Stimulated activated CD4-positive, alpha-beta T cell treated with anti-CD3 and anti-CD28 coated beads, Interleukin-15, amount 100 ng/mL, for 1 hour (primary cell): ENCODE measurements at places on chromosomes 1 and 21.

- DNase-seq: no peak
These were observed 50.3 kb downstream of the NUP210L start for GRCh38 chr1:154104433-154105082.

DNA sequence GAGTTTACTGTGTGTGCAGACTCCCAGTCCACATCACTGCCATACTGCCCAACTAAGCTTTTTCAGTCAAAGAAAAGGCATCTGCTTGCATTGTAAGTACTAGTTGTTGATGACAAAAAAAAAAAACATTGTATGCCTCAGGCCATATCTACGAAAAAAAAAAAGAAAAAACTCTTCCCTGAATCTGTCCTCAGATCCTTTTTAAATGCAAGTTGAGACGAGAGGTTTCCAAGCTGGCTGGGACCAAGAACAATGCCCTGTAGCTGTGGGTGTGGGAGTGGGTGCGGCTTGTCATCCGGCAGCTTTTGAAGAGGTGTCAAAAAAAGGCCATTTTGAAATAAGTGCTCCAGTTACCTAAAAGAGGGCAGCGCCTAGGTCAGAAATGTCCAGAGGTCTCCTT lies 29.2 kb upstream of the HHAT start:
- no peak for DNase-seq

- DNase-seq: no peak
These were observed 3.3 kb upstream of the NECTIN4 start for GRCh38 chr1:161092621-161093028.

DNA sequence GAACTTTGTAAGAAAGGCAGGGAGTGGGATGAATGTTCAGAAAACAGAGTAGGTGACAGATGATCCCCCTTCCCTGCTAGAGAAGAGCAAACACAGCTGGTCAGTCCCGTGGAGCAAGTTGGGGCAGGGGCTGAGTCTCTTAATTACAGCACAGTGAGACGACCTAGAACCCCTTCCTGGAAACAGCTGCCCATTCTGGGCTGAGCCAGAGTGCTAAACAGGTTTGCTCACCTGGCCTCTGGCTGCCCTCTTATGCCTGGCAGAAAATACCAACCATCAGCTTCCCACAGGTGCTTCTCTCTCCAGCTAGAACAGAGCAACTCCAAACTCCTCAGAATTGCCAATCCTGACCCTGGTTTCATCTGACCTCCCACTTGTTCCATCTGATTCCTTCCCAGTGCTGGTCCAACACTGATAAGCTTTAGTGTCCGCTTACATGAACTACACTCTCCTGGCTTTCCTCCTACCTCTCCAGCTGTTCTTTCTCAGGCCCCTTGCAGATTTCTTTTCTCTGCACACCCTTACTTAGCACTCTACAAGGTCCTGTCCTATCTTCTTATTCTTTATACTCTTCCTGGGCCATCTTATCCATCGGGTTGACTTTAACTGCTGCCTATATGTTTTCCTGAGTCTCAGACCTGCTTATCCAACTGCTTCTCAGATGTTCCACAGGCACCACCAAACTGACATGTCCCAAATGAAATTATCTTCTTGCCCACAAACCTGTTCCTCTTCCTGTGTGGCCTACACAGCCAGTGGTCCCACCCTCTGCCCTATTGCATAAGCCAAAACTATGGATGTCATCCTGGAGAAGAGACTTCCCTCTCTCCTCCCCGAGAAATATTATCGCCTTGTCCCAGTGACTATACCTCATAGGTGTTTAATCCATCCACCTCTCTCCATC lies 22.6 kb upstream of the COL9A2 start:
- DNase-seq: no peak

- DNase-seq: no peak
These were observed 211.9 kb upstream of the VAMP3 start for GRCh38 chr1:7558921-7559869.

- DNase-seq: no peak
These were observed 22.5 kb upstream of the FCAMR start for GRCh38 chr1:206992790-206993189.

DNA sequence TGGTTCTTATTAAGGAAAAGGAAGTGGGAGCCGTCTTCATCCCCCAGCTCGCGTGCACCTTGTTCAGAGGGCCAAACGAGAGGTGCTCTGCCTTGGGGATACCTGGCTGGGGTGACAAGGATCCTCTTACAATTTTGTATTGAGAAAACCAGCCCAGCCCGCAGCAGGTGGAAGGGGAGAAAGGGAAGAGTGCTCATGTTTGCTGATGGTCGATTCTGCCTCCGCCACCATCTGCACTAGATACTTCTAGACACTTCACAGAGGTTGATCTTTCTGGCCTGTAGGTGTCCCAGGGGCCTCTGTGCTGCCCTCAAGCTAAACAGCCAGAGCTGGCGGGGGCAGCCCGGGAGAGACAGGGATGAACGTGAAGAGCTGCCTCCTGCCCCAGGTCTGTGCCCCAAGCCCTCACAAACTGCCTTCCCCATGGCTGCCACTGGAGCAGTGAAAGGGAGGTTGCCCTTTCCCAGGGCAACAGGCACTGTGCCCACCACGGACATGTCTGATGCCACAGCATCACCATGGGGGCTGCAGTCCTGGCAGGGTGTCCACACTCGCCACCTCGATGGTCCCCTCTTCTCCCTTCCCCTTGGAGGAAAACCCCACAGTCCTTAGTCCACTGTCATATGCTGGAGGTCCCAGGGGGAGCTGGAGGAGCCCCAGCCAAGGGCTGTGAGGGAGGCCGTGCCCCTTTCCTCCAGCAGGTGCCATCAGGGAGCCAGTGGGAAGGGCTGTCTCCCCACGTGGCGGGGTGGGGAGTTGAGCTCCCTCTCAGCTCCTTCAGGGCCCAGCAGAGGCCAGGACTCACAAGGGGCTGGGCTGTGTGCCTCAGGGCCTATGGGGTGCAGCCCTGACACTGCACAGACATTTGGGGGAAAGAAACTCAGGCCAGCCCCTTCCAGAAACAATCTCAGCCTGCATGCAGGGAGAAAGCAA lies 8.1 kb downstream of the ADPRS start:
- DNase-seq: no peak

- no peak for DNase-seq
These were observed 17.4 kb downstream of the ATP1A4 start for GRCh38 chr1:160168609-160169369.

GRCh38 chr1:43452789-43453441 lies 816 bp downstream of the HYI start:
- no peak for DNase-seq

DNA sequence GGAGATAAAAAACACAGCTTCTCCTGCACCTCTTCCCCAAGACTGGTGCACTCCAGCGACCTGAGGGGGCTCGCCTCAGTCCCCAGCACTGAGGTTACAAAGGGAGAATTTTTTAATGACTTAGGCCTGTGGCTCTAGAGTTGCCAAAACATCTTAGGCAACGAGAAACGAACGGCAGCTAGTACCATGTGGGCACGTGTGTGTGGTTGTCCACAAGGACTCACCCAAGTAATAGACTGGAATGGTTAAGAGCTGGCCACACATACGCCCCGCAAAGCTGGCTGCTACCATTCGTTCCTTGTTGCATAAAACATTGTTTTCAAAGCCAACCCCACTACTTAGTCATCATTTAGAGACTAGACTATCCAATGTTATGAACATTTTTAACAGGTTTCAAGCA lies 26.9 kb downstream of the RIPK4 start:
- no peak for DNase-seq

DNA sequence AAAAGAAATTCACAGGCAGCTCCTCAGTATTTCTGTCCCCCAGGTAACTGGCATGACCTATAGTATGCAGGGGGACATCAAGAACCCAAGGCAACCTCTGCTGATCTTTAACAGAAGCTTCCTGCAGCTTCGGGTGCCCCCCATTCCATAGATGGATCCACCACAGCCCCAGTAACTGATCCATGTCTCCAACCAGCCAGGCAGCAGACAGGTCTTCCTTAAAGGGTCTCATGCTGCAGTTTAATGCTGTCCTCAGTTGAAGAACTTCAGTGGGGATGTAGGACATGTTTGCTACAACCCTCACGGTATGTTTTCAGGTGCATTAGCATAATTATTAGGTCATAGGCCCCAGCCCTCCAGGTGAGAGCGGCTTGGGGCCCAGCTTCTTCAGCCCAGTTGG lies 90.9 kb upstream of the OLIG2 start:
- DNase-seq: no peak

GRCh38 chr1:156887317-156887716 lies 6.2 kb upstream of the PEAR1 start:
- no peak for DNase-seq

GRCh38 chr1:154466206-154466605 lies 35.8 kb upstream of the TDRD10 start:
- no peak for DNase-seq

DNA sequence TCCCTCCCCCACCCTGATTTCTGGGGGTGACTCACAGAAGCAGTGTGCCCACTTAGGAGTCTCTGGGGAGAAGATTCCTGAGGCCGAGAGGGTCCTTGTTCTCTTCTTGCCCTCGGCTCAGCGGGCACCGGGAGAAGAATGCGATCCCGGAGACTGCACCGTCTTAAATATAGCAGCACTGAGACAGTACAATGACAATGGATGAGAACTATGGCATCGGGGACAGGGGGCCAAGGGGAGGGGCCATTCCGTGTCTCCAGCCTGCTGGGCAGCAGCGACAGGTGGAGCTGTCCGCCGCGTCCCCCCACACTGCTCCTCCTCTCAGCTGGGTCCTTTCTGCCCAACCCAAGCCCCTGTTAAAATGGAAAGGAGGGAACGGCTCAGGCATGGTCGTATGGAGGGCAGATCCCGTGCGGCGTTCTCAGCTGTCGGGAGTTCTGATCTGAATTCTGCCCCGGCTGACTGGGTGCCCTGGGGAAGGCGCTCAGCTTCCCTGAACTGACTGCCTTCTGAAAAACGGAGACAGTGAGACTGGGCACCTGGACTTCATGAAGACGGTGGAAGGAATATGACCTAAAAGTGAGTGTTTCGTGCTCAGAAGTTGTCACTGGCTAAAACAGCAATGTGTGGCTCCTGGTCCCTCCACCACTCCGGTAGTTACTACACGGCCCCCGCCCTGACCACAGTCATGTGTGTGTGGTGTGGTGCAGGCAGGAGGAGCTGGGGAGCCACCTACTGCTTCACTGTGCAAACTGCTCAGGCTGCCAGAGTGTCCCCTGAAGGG lies at the start of gene MYOM3:
Gene MYOM3, minus strand, starts transcription at position 140 of the 784 bp plus-strand sequence. CDS start 3,499 bp downstream, outside the sequence.
- no peak for DNase-seq

DNA sequence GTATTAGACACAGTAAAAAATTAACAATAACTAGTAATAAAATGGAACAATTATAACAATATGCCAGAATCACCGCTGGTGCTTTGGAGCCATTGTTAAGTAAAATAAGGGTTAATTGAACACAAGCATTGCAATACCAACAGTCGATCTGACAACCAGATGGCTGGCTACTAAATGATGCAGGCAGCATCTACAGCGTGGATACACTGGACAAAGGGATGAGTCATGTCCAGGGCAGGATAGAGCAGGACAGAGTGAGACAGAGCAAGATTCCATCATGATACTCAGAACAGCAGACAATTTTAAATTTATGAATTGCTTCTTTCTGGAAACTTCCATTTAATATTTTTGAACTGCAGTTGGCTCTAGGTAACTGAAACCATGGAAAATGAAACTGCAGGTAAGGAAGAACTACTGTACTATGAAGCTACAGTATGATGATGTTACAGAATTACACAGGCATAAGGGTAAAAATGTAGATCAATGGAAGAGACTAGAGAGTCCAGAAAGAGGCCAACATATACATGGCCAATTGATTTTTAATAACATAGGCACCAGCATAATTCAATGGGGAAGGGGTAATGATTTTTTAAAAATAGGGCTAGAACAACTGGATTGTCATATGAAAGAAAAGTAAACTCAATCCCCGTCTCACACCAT lies 168.7 kb downstream of the RRAGC start:
- no peak for DNase-seq

- DNase-seq: no peak
These were observed 873 bp upstream of the PI4KB start for GRCh38 chr1:151327903-151328674.

- DNase-seq: no peak
These were observed 11.5 kb downstream of the MCL1 start for GRCh38 chr1:150567717-150568593.

DNA sequence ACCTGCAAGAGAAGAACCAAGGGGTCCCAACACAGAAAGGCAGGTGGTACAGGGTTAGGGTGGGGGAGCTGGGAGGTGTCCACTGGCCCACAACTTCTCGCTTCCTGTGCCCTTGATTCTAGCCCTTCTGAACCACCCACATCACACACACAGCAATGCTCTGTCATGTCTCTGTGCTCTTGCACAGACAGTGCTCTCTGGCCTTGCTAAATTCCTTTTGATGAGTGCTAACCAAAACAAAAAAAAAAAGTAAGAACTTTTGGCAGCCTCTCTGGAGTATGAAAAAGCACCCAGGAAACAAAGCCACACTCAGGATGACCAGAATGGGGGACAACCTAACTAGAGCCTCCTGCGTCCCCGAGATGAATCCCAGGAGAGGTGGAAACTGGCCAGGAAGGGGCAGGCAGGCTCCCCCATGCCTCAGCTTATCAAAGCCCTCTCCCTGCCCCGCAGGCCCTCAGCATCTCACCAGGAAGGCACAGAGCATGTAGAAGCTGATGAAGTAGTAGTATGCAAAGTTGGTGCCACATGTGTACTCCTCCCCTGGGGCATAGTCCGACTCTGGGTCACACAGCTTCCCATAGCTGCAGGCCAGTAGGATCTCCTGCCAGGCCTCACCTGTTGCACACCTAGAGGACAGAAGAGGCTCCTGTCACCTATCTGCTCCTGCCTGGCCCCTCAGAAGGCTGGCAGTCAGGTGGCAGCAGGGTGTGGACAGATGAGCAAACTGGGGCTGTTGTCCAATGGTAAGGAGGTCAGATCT lies 27.2 kb upstream of the KIF21B start:
- DNase-seq: no peak

- no peak for DNase-seq
These were observed 26.2 kb downstream of the MAGI3 start for GRCh38 chr1:113416496-113416895.

GRCh38 chr1:58104960-58105359 lies 441.6 kb downstream of the OMA1 start:
- DNase-seq: no peak

DNA sequence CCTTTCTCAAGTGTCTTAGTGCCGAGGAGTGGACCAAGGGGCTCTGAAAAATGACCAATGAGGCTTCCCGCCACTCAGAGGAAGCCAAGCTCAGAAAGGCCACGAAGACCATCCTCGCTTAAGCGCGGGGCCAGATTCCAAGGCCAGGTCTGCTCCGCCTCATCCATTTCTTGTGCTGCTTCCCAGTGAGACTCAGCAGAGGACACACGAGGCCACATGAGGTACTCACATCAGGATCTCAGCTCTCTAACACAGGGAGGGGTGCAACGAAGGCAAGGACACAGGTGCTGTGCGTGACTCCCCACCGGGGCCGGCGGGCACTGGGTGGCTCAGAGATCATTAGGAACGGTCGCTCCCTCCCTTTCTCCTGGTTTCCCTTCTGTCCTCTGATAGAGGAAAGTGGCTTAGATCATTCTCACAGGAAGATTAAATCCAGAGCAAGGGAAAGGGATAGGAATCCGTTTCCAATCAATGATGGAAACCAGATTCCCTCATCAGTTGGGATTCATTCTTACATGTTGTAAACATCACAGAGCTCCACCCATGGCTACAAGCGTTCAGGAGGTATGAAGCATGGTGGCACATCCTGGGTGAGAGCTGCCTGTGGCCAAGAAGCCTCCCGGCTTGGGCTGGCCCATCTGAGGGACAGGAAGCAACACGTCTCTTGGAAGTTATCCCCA lies 46.7 kb downstream of the CAPZB start:
- no peak for DNase-seq
